ENCODE measurements at places on chromosomes 16 and 17.

DNA sequence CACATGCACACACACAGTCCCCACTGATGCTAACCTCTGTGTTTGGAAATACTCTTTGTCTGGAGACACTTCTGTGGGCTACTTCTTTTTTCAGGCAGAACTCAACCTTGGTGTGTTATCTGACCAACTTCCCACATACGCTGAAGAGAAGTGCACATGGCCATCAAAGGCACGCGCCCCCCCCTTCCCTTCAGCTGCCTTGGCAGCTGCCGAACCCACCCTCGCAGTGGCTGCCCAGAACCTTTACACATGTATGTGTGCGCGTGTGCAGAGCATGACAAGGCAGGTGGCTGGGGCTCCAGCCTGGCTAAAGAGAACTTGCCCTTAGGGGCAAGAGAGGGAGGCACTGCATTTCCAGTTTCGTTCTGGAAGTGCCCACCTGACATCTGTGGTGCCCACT is 3.9 kb downstream of the RAPGEFL1 start:
- DNase-seq: no peak

- no peak for DNase-seq
These were observed 236.4 kb downstream of the CCDC182 start for GRCh38 chr17:57508671-57509070.

GRCh38 chr16:71343078-71343477 is 15.4 kb upstream of the CALB2 start:
- no peak for DNase-seq

DNA sequence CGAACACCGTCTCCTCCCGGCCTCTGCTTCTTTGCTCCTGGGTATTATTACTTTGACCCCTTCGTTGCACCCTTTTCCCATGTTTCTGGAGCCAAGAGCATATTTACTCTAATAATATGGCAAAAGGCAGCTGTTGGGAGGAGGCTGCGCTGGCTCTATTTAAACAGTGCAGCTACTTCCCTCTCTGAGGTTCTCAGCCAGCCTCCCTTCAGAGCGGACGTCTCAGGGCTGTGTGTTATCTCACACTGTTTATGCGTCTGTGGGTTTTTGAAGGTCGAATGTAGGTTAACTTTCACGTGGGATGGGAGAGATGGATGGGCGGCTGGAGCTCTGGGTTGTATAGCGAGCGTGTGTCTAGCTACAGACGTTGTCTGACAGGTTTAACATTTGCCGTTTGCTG is 45.3 kb downstream of the COX4I1 start:
- DNase-seq: no peak

DNA sequence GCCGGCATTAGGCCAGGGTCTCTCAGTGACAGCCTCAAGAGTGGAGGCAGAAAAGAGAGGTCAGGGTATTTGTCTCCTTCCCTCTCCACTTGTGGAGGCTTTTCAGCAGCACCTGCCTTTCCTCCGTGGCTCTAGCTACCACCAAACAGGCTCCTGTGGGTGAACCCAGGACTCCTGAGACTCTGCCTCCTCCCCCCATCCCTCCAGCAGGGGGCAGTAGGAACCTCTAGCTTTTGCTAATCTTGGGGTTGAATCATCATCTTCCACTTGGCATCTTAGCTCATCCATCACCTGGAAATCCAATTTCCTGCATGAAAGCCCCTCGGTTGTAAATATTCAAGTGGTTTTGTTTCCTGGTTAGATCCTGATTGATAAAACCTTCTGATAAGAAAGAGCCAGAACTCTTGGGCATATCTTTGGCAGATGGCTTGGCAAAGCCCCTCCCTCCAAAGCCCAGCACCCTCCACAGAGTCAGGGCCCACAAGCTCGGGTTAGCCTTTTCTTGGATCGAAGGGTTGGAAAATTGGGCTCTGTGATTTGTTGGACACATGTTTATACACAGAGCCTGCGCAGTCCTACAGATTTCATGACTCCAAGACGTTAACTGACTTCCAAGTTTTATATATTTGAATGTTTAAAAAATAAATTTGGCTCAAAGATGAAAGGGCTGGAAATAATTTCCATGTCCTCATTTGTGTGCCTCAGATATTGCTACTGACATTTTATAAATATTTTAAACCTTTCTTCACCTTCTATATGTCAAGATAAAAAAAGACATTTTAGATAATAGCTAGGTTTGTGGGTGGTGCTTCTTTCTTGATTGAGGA is 322.1 kb downstream of the MAP2K4 start:
- DNase-seq: no peak

DNA sequence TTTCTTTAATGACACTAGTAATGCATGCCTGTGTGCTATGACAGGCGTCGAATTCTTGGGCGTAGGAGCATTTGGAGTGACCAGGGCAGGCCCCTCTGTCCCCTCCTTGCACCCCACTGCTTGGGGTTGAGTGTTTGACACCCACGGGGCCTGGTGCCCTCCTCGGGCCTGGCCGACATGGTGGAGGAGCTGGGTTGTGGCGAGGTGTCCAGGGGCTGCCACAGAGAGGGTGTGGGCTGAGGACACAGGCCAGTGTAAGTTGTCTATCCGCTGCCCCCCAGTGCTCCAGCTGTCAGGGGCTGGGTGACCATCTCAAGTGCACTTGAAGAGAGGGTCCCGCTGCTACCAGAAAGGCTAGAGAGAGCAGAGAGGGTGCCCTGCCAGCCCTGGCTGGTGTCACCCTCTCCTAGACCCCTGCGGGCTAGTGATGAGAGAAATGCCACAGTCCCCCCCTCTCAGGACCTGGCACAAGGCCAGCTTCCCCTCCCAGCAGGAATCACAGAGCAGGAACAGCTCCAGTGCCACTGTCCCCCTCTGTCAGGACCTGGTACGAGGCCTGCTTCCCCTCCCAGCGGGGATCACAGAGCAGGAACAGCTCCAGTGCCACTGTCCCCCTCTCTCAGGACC is 30.5 kb downstream of the MGRN1 start:
- DNase-seq: no peak

GRCh38 chr17:20074489-20074888 is 65.3 kb downstream of the SPECC1 start:
- DNase-seq: no peak

DNA sequence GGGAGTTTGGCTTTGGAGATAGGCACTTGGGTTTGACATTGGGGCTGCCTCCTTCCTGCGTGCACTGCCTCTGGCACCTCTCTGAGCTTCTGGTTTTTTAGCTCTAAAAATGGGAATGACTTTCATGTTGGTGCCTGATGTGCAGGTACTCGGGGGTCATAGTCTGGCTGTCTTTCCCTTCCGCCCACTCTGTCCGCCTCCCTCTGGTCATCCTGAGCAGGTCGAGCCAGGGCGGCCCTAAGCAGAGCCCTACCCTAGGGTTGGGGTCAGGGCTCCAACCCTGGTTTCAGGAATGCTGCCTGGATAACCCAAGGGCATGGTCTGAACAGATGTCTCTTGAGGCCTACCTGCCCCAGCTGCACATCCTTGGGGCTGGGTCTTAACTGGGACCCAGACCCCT is 64.8 kb downstream of the CMIP start:
- no peak for DNase-seq

DNA sequence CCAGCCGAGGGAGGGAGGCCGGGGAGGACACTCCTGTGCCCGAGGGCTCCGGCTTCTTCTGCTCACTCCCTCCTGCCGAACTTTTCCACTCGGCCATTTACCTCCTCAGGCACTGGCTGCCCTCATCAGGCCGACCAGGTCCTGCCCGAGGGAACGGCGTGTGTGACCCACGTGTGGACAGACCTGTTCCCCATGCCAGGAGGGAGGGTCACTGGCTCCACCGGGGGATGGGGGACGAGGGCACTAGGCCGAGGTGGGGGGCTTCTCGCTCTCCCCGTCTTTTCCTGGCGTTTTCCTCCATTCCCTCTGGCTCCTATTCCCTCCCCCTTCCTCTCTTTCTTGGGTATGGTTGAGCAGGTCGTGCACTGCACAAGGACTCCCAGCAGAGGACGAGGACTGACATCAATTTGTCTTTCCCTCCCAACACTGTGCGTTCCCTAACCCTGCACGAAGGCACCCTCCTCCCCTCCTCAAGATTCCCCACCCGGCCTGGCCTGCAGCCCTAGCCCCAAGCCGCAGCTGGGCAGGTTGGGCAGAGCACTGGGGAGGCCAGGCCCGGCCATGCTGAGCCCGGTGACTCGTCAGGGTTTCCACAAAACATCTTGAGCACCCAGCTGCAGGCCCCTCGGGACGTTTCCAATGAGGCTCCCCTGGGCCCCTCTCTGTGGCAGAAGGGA is 3.2 kb upstream of the IL17C start:
- no peak for DNase-seq

DNA sequence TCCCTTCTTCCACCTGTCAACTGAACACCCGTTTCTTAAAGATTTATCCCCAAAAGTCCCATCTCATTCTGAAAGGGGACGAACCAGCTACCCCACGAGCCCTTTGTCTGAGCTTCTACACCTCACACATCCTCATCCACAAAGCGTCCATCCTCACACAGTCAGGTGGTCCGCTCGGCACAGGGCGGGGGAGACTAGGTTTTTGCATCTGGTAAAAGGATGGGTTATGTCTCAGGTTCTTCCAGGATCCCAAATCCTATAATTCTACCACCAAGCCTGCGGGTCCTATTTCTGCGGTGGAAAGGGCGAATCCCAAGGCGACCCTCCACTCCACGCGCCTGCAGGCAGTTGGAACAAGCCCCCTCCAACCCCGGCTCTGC is 458 bp downstream of the GFOD2 start:
- no peak for DNase-seq

DNA sequence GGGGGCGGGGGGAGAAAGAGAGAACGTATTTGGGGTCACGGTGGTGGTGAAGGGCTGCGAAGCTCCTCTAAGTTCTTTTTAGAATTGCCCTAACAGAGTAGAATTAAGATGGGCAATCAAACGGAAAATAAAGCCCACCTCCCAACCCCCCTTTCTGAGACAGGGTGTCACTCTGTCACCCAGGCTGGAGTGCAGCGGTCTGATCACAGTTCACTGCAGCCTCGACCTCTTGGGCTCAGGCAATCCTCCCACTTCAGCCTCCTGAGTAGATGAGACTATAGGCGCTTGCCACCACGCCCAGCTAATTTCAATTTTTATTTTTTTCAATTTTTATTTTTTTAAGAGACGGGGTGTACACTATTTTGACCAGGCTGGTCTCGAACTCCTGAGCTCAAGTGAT is 710 bp upstream of the CAVIN1 start:
- no peak for DNase-seq

GRCh38 chr17:9258115-9259015 is 237.1 kb downstream of the NTN1 start:
- no peak for DNase-seq

GRCh38 chr17:36752096-36752888 is 150.9 kb downstream of the MRM1 start:
- DNase-seq: no peak

- no peak for DNase-seq
These were observed 818.2 kb downstream of the KCNJ18 start for GRCh38 chr17:22510504-22510903.

GRCh38 chr16:16021988-16022682 is 72.7 kb downstream of the ABCC1 start:
- no peak for DNase-seq

- no peak for DNase-seq
These were observed 29.1 kb downstream of the LDHD start for GRCh38 chr16:75087375-75087979.

DNA sequence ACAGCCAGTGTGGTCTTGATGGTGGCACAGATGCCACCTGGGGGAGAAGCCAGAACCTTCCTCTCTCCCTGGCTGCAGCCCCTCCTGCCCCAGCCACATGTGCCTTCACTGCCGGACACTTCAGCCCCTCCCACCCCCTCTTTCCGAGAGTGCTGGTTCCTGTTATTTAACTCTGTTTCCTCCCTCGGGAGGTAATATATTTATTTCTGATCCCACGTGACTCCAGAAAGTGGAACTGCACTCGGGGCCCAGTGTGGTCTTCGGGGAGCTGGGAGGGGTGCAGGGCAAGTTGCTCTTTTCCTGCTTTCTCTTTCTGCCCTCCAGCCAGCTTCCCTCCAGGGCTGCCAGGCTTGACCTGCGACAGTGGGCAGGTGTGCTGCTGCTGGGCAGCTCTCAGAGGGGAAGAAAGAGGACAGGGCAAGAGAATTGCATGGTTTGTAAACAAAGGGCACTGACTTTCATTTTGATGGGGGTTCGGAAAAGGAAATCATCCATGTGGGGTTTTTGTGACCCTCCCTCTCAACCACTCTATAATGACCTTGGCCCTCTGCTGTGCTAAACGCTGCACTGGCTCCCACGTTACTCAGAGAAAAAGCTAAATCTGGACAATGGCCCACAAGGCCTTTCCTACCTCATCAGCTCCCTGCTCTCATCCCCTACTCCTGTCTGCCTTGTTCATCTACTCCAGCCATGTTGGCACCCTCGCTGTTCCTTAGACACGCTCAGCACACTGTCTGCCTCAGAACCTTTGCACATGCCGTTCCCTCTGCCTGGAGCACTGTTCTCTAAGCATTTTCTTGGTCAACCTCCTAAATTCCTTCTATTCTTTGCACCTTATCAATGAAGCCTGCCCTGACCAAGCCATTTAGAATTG is 8.2 kb upstream of the CIITA start:
- DNase-seq: no peak

GRCh38 chr17:67773246-67773645 is 52.1 kb upstream of the BPTF start:
- no peak for DNase-seq

DNA sequence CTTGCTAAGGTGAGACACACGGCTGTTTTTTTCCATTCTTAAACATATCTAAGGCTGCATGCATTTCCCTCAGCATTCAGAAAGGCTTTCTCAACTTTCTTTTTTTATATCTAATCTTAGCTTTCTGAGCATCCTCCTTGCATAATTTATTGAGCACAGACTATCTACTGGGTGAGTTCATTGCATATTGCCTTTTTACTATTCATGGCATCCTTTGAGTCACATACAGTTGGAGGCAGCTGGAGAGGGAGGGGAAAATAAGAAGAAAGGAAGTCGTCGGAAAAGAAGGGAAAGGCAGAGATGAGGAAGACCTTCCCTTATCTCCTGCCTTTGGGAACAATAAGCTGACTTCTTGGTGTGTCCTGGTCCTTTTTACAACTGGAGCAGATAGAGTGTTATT is 468.3 kb downstream of the SLC39A11 start:
- no peak for DNase-seq

DNA sequence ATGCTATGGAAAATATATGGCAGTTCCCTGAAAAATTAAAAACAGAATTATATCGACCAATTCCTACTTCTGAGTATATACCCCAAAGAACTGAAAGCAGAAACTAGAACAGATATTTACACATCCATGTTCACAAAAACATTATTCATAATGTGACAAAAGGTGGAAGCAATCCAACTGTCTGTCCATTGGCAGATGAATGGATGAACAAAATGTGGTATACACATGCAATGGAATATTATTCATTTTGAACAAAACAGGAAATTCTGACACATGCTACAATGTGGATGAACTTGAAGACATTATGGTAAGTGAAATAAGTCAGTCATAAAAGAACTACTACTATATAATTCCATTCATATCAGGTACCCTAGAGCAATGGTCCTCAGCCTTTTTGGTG is 263.5 kb upstream of the AXIN2 start:
- DNase-seq: no peak

DNA sequence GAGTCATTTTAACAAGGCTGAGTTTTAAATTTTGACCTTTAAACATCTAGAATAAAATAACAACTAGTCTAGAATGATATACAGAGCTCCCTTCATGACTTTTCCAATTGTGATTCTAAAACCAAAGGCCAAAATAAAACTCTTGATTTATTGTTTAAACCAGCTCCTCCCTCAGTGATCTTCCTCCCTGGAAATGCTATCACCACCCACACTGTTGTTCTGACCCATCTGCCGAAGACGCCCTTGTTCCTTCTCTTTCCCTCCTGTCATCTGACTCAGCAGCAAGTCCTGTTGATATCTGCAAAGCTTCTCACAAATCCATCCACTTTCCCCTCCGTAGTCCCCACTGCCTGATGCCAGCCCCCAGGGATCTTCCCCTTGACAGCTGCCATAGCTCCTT is 231.6 kb upstream of the DYNLRB2 start:
- DNase-seq: no peak

- no peak for DNase-seq
These were observed 17.1 kb downstream of the UNC45B start for GRCh38 chr17:35164716-35165115.

All from NCI-H2081 (cell line).